Hematopoietic multipotent progenitor cell (in vitro differentiated cells): ENCODE measurements at places on chromosomes 7 and 10. TPM values are rescaled to one million over a fixed set of nuclear protein-coding genes. Genes with fewer than 3 reads are reported as not detected.

The SPDYE9 gene
- not detected for total RNA-seq

The TNPO3 gene
- 46.0 TPM for total RNA-seq

DNA sequence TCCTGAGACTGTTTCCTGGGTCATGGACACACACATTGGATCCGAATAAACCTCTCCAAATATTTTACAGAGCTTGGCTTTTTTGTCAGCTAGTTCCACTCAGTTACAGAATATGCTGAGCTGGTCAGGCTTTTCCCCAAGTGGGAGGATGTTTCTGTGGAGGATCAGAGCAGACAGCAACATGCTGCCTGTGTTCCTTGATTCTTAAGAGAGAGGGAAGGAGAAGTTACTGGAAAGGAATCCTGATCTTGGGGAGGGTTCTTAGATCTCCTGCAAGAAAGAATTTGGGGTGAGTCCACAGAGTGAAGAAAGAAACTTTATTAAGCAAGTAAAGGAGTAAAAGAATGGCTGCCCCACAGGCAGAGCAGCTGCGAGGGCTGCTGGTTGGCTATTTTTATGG is 76.8 kb upstream of the RPA3 start:
- DNase-seq = no peak

The ST8SIA6 gene
- total RNA-seq = 38.0 TPM

The PSD gene
- total RNA-seq = 4.6 TPM

DNA sequence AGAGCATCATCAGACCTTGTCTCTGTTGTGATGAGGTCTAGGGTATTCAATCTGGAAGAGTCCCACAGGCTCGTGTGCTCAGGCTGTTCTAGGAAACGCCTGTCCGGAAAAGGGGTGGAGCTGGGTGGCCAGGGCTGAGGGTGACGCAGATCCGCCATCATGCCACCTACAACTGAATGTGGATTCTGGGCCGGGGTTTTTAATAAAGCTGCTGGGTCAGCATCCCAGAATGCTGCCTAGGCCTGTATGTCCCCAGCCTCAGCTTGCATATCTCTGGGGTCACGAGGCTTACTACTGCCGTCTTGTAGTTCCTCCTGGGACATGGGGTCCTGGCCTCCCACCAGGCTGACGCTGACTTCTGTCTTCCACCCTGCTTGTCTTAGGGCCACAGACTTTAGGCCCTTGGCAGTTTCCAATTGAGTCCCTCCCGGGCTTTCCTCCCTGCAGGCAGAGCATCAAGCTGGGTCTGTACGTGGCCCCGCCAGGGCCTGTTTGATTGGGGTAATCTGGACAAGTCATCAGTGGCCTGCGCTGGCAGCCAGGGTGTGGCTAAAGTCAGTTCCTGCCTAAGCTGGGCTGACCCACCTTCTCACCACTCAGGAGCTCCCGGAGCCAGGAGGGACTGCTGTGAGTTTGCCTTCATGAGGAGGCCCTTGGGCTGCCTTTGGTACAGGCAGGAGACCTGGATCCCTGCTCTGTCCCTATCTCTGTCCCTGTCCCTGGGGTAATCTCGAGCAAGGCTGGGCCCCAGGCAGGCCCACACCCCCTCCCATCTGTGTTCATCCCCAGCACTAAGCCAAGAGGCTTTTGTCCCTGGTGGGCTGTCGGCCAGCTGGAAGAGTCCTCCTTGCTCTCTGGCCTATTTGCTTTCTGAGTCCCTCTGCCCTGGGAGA is 79.9 kb downstream of the ZMIZ1 start:
- peak; percentile 64 for DNase-seq

The JCAD gene
- 1.3 TPM for total RNA-seq

DNA sequence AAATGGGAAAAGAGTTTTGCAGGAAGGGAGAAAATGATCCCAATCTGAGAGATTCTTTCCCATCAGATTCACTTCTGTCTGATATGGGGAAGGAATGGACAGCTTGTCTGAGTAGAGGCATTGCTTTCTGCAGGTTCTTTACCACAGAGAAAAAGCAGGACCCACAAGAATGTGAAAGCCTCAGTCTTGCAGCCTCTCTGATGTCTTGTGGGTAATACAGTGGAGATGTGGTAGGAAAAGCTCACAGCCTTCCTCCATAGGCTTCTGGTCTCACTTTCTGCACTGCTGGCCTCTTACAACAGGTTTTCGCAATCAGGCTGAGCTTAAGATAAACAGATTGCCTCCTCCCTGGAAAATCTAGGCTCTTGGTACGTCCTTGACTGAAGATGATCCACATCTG is 551 bp downstream of the IFIT1 start:
- peak; percentile 38 for DNase-seq

The SCART1 gene
- total RNA-seq = 3.2 TPM

- no peak for DNase-seq
These were observed 265.7 kb upstream of the IMMP2L start for GRCh38 chr7:111827863-111828504.

- no peak for DNase-seq
These were observed 21.2 kb downstream of the ASB15 start for GRCh38 chr7:123622660-123623386.

DNA sequence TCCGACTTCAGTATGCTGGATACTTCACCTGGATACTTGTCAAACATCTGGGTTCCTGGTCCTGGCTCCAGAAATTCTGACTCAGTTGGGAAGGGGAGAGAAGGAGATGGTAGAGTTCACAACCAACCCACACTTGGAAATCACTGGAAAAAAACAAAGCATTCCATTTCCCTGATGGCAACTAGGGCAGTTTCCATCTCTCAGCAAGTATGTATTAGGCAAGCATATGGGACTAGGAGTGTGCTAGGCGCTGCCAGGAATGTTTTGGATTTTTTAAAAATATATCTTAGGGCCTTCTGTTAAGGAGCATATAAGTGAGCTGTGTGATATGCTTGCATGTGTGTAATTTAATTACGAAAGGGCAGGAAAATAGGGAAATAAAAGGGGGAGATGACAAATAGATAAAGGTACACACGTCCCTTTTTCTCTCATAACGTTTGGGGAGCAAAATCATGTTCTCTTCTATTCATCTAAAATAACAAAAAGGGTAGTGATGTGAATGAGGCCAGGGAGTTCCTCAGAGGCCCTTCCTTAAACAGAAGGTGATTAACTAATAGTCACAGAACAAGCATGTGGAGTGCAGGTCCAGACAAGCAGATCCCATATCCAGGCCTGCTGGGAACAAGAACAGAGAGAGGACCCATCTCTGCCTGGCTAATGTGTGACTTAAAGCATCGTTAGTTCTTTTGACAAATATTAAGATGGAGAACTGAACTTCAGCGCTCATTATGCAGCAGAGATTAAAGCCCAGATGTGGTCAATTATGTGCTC is 64.5 kb upstream of the NFE2L3 start:
- no peak for DNase-seq

- DNase-seq = no peak
These were observed 64.1 kb downstream of the AHR start for GRCh38 chr7:17362439-17363105.

GRCh38 chr7:342681-343216 is 52.8 kb downstream of the FOXL3 start:
- no peak for DNase-seq

DNA sequence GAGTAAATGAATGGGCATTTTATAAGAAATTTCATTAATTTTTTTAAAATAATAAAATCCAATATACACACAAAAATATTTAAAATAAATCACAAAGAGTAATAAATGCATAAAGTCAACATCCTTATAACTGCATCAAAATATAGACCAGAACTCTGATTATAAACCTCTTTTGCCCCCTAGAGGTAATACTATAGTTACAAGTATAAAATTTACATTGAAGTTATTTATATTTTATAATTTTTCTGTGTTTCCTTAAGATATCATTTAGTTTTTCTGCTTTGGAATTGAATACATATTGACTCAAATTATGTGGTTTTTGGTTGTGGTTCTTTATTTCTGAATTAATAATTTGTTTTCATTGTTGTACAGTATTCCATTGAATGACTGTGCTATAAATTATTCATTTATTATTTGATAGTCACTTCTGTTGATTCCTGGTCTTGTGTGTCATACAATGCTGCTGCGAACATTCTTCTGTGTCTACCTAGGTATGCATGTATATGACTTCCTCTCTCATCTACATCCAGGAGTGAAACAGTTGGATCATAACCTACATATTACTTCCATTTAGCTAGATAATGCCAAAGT is 673.6 kb downstream of the IPMK start:
- no peak for DNase-seq

- no peak for DNase-seq
These were observed 280.9 kb downstream of the NEBL start for GRCh38 chr10:20616056-20616671.

GRCh38 chr10:3874990-3875841 is 90.2 kb upstream of the KLF6 start:
- DNase-seq = peak; percentile 50
